Activated CD4-positive, CD25-positive, alpha-beta regulatory T cell treated with anti-CD3 and anti-CD28 coated beads, Interleukin-2, amount 50 U/mL, for 24 hours (primary cell): ENCODE measurements at places on chromosomes 11 and 22.

DNA sequence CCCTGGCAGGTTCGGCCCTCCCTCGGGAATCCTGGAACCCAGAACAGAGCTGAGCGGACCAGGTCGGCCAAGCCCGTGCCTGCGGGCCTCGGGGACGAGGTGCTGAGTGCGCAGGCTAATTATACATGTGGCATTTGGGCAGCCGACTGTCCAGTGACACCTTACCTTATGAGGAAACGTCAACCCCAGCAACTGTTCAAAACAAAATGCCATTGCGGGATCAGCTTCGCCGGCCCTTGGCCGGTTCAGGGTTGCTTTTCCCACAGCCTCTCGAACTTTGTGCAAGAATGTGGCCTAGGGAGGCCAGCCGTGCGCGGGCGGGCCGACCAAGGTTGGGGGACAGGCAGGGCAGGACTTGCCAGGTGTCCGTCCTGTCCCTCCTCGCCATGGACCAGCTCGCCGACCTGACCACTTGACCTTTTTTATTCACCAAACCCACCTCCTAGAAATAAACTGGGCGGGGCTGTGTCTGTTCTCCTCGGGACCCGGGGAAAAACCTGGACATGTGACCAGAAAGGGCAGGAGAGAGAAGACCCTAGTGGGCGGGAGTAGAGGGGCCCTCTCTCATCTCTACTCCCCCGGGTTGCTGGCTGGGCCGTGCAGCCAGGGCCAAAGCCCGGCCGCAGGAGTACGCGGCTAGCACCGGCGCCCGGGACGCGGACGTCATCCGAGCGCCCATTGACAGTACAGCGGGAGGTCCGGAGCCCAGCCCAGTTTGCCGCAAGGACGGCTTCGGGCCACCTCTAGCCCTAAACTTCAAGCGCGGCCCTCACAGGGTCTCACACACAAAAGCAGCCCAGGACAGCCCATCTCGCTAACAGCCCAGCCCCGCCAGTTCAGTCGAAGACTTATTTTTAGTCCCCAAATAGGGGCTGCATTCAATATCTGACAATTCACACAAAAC lies 134.3 kb upstream of the C11orf58 start:
- no peak for ATAC-seq

DNA sequence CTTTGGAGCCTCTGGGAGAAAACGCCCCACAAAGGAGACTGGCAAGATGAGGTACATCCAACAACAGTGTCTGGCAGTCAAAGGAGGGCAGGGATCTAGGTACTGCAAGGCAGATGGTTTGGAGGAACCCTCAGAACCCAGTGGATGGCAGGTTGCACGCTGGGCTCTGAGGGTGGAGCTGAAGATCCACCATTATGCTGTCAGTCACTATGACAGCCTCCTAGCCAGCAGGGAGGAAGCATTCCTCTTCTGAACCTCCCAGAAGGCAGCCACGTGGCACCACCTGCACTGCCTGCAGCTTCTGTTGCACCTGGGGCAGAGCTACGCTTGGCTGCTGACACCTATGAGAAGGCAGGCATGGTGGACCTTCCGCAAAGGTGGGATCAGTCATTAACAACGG lies 40.2 kb downstream of the HTR3A start:
- ATAC-seq = no peak

GRCh38 chr11:61969838-61970662 lies 2.6 kb upstream of the FTH1 start:
- ATAC-seq = peak; percentile 55

DNA sequence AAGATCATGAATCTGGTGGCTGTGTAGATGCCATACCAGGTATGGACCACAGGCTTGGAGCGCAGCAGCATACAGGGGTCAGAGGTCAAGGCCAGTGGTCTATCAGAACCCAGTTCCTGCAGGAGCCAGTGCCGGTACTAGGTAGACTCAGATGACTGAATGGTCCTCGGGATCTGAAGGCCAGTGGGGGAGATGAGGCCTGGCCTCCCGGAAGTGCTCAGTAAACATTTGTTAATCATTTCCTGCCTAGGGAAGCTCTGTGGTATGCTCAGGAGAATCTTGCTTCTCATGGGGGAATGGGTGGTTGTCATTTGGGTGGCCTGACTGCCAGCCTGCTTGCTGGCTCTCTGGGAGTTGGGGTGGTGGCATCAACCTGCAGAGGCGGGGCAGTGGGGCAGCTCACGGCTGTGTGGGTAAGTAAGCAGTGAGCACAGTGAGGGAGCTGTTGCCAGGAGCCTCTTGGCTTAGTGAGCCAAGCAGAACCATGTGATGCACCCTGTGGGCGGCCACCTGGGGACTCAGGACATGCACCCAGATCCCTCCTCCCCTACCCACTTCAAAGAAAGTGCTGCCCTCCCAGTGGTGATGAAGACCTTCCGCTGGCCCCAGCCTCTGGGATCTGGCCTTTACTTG lies 33.0 kb downstream of the PTPRJ start:
- peak; percentile 3 for ATAC-seq

GRCh38 chr11:37422511-37422910 lies 824.5 kb upstream of the RAG2 start:
- ATAC-seq = no peak

GRCh38 chr11:26247340-26247739 lies 84.6 kb upstream of the ANO3 start:
- ATAC-seq = no peak

DNA sequence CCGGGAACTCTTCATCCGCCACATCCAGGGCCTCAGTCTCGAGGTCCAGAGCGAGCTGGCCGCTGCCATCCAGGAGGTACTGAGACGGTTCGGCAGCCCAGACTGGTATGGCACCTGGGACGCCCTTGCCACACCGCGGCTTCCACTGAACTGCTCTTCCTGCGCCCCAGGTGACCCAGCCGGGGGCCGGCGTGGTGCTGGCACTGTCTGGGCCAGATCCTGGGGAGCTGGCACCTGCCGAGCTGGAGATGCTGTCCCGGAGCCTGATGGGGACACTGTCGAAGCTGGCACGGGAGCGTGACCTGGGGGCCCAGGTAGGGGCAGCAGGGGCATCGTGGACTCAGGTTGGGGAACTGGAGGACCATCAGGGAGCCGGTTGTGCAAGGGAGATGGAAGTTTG lies 1.4 kb downstream of the CCDC88B start:
- ATAC-seq = no peak

- ATAC-seq = no peak
Observed at GRCh38 chr11:134138376-134138775, 69.5 kb downstream of the JAM3 start.

GRCh38 chr11:87597725-87598124 lies 560.0 kb downstream of the TMEM135 start:
- ATAC-seq = no peak

GRCh38 chr11:34599406-34599945 lies 21.4 kb upstream of the EHF start:
- ATAC-seq = no peak

DNA sequence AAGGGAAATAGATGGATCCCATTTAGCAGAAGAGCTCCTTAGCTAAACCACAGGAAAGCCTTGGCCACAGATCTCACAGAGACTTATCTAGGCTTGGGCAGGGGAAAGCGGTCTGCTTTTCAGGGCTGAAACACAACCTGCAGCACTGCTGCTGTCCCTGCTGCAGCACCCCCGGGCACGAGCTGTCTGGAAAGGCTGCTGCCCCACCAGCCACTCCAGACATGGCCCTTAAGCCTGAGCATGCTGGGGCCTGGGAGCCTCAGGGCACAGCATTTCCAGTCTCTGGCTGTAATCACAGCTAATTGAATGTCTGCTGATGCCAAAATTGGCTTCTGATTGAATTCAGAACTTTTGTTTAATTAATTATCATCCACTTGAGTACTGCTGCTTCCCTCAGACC lies 115.0 kb downstream of the TMPRSS5 start:
- no peak for ATAC-seq

GRCh38 chr11:14022251-14022650 lies 59.7 kb downstream of the SPON1 start:
- ATAC-seq = no peak

GRCh38 chr11:20669820-20670684 lies 666 bp downstream of the NELL1 start:
- no peak for ATAC-seq

- no peak for ATAC-seq
Observed at GRCh38 chr11:122874991-122875390, 7.6 kb upstream of the JHY start.

GRCh38 chr11:61851113-61851899 lies 23.2 kb downstream of the FADS2 start:
- ATAC-seq = no peak

GRCh38 chr11:131756479-131757110 lies 386.2 kb downstream of the NTM start:
- no peak for ATAC-seq

- ATAC-seq = no peak
Observed at GRCh38 chr11:76856106-76856505, 4.6 kb upstream of the ACER3 start.

- peak; percentile 49 for ATAC-seq
Observed at GRCh38 chr22:23233752-23234408, 53.6 kb downstream of the BCR start.

- ATAC-seq = no peak
Observed at GRCh38 chr22:42829302-42829701, 27.8 kb downstream of the ARFGAP3 start.

GRCh38 chr11:67119585-67120391 lies 725 bp downstream of the KDM2A start:
- no peak for ATAC-seq

DNA sequence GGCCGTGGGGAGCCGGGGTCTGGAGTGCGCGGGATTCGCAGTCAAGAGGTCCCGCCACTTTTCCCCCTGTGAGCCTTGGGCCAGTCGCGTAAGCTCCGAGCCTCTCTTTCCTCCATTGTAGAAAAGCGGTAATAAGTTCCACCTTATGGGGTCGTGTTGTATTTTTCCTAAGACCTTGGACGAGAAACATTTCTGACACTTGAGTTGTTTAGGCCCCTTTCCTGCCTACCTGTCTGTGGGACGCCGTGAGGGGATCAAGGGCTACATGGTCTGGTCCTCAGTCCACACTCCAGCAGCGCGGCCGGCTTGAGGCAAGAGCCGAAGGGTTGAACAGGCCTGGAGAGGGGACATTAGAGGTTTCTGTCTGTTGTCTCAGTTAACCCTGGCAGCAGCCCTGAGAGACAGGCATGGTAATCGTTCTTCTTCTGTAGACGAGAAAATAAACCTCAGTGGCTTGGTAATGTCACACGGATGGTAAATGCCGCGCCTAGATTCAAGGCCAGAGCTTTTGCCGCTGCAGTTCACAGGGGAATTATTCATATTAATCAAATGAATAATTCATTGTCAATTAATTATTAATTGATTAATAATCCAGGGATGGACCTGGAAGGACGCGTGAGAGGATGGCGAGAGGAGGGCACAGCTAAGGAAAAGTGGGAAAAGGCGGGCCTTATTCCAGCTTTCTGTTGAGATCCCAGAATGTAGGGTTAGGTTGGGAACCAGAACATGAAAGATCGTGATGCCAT lies 545 bp downstream of the FEN1 start:
- ATAC-seq = peak; percentile 22

GRCh38 chr11:132453406-132453805 lies 1078.9 kb downstream of the OPCML start:
- no peak for ATAC-seq
